ENCODE measurements at places on chromosomes 7 and 10.

DNA sequence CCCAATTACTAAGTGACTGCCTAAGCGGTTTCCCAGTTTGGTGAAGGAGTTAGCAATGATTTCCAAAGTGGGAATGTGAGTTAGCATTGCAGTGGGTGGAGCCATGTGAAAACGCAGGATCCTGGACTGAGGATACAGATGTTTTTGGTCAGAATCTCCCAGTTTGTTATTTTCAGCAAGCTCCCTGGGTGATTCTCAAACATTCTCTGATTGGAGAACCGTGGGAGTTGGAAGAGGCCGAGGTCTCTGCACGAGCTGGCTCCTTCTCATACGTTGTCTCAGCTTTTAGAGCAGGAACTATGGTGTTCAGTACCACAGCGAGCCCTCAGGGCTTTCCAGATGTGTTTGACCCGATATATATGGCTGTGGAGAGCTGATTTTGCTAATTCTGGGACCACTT, 396.5 kb upstream of the NPVF start:
- DNase-seq: no peak

- DNase-seq: no peak
Measured at GRCh38 chr7:107185716-107186115, 16.9 kb downstream of the HBP1 start.

DNA sequence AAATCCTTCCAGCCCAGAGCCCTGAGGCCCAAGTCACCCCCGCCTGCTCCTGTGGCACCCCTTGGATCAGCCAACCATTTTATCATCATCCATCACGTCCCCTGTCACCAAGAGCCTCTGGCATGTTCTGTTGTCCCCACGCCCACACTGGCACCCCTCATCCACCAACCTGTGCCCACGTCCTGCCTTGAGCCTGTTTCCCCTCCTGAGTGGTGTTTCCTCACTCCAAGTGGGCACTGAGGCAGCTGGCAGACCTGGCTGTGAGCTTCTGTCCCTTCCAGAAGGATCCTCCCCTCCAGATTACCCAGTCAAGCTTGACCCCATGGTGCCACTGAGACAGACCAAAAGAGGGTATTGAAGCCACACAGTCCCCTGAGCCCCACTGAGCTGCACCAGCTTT, 71.4 kb upstream of the ANTXRL start:
- DNase-seq: no peak

GRCh38 chr10:19750972-19751371, 65.3 kb upstream of the PLXDC2 start:
- no peak for DNase-seq

- DNase-seq: no peak
Measured at GRCh38 chr7:17651341-17651740, 289.0 kb downstream of the SNX13 start.

DNA sequence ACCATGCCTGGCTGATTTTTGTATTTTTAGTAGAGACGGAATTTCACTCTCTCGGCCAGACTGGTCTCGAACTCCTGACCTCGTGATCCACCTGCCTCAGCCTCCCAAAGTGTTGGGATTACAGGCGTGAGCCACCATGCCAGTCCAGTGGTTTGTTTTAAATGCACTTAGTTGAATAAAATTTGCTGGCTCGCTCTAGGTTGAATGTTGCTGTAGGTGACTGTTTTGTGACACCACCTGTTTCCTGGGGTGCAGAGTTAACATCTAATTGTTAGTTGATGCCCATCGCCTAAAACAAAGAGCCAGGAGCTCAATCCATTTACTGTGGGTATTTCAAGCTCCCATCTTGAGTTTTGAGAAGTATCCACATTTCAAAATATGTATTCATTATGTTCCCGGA, 31.2 kb downstream of the MGAM2 start:
- DNase-seq: no peak

GRCh38 chr7:90192876-90193750, 18.4 kb upstream of the STEAP2 start:
- no peak for DNase-seq

DNA sequence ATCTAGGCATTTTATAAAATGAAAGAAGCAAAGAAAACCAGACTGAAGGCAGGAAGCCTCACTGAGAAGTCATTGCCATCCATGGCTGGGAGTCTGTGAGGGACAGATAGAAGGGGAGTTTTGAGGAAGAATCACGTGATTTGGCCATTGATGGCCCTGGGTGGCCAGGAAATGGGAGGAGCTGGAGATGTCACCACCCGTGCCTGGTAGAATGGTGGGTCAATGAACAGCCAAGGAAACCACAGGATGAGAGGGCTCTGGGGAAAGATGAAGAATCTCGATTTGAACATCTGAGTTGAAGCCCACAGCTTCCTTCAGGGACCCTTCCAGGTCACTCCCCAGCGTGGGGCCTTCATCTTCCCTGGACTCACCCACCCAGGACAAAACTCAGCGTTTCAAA, 103.3 kb upstream of the CHST15 start:
- DNase-seq: no peak

DNA sequence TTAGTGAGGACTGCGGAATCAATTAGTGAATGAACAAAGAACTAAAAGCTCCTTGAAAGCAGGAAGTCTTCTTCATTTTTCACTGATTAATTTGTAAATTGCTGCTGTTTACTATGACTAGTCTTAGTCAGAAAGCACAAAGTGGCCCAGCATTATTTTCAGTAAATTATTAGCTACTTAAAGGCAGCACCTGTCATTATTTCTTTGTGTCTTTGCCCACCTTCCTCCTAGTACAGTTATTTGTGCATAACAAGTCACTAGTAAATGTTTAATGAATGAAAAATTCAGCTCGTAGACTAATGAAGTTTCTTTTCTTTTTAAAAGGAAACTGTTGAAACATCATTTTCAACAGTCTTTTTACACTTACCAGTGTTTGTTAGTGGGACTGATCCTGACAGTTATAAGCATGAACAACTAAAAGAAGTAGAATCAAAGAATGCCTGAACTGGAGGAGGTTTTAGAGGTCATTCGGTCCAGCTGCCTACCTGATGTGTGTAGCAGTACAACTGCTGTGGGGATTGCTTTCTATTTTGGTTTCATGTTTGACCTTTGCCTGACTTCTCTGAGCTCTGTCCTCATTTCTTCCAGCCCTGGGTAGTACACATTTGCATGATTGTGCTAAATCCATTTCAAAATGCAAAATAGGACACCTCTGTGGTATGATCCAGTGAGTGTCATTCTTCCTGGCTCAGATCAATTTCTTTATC, 140.0 kb upstream of the PHYHIPL start:
- no peak for DNase-seq

- no peak for DNase-seq
Measured at GRCh38 chr10:3625959-3626751, 158.9 kb downstream of the KLF6 start.

- DNase-seq: no peak
Measured at GRCh38 chr10:69948261-69948660, 104.4 kb upstream of the MACROH2A2 start.

DNA sequence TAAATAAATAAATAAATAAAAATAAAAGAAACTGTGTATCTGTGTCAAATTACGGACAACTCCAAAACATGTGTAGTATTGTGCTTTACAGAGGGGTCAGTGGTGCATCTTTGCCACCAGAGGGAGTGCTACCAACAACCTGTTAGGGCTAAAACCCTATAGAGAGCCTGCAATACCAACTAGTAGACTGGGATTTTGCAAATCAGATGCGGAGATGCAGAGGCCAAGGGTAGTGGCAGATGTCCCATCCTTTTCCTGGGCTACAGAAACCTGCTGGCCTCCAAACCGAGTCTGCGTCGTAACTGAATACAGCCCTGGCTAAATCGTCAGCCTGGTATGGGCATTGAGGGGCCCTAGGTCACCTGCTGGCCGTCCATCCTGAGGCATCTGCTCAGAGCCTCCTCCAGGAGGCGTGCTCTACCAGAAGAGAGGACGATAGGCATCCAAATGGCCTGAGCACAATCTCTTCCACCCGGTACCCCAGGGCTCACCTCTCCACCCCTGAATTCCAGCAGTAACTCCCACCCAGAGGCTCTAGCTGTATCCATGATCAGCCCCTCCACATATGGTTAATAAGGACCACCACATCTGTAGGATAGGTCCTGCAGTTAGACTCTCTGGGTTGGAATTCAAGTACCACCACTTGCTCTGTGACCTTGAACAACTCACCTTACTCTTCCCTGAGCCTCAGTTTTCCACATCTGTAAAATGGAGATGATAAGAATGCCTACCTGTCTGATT, 6.2 kb upstream of the RRP12 start:
- peak; percentile 46 for DNase-seq

DNA sequence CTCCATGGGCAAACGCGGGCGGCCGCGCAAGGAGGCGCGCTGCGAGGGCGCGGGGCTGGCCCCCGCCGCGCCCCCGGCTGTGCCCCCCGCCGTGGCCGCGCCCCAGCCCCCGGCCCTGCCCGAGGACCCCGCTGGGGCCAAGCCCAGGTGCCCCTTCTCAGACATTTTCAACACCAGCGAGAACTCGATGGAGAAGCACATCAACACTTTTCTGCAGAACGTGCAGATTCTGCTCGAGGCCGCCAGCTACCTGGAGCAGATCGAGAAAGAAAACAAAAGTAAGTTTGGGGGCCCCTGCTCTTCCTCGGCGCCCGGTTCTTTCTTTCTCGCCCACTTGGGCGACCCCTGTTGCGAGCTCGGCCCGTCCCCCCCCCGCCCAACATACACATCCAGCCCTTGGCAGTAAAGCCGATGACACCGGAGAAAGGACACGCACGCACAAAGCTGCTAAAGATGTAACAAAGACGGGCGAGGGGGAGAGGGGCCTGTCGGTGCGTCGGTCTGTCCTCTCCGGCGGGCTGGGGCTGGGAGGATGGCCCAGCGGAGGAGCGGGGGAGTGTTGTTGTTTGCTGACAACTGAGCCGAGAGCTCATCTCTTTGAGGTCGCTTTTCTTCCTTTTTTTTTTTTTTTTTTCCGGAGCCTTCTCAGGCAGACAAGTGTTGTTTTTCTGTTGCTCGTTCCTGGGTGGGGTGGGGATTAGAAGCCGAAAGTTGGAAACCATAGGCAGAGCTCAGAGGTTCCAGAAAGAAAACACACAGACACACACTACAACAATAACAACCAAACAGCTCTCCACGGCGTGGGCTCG, 604 bp downstream of the MXI1 start:
- DNase-seq: peak; percentile 51

Data from T-helper 1 cell (primary cell).